ENCODE measurements at places on chromosomes 12 and 14. TPM values are rescaled to one million over a fixed set of nuclear protein-coding genes. Genes with fewer than 3 reads are reported as not detected.

- no peak for DNase-seq
Observed at GRCh38 chr12:116677202-116677661, 60.6 kb downstream of the SPRING1 start.

DNA sequence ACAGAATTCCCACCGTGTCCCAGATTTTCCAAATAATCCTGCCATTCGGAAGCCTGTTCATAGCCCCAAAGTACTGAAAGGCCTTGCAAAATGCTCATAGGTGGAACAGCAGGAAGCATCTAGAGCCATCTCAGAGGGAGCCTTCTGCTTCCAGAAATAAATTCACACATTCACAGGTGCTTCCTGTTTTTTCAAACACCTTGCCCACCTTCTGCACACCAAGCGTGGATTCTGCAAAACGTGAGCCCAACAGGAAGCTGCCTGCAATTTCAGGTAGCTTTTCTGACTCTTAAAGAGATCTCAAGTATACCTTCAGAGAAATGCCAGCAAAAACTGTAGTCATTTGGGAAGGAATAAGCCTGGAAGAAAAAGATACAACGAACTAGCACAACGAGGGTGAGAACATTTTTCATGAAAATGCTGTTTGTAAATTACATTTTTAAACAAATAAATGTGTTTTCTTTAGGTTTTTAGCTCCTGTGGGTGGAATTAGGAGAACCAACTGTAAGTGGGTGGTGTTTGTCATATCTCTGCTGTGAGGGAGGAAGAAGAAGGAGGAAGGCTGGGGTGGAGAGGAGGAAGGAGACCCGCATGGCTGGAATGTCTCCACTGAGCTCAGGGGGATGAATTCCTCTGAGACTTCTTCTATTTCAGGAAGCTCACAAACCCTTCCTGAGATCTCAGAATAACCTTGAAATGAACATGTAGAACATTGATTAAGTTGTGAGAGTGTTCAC, at the start of gene IFNG-AS1:
IFNG-AS1 (plus strand) TSS at position 264 of the 737 bp plus-strand sequence.
- DNase-seq = no peak

DNA sequence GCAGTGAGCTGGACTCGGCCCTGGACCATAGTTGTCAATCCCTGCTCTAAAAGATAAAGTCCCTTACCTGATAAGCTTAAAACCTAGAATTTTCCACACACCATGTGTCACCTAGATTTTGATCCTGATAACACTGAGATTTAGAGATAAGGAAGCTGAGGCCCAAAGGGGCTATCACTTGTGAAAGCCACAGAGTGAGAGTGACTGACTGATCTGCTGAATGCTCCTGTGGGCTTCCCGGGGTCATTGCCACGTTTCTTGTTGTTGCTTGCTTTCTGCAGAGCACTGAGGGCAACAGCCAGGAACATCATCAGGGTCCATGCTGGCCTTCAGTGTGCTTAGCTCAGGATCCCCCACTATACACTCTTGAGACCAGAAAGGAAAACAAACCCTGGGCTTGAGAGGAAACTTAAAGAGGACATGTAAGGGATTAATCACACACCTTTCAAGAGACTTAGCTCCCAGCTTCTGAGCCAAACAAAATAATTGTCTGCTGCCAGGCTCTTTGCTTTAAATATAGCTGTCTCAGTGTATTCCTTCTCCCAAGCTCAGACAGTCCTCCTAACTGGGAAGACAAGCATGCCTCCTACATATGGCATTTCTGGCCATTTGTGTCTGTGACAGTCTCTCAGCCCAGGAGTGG, 82.6 kb upstream of the ARHGAP5 start:
- no peak for DNase-seq

KRT74 gene
- total RNA-seq = not detected

DNA sequence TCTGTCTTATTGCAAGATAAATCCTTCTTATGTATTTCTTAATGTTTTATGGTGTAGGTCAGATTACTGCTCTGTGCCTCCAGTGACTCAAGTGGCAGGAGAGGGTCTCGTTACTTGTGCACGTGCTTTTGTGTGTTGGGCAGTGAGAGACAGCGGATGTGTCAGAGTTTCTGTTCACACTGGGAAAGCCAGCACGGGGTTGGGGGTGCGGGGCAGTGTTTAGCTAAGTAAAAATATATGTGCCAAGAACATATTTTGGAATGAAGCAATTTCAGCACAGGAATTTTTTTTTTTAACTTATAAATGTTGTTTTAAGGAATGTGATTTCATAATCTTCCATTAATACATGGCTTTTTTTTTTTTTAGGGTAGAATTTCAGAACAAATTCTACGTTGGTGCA, 4.5 kb upstream of the DNAH10 start:
- no peak for DNase-seq

- no peak for DNase-seq
Observed at GRCh38 chr12:44573723-44574122, 302.4 kb downstream of the NELL2 start.

SMCO3 gene
- 5.0 TPM for total RNA-seq

DNA sequence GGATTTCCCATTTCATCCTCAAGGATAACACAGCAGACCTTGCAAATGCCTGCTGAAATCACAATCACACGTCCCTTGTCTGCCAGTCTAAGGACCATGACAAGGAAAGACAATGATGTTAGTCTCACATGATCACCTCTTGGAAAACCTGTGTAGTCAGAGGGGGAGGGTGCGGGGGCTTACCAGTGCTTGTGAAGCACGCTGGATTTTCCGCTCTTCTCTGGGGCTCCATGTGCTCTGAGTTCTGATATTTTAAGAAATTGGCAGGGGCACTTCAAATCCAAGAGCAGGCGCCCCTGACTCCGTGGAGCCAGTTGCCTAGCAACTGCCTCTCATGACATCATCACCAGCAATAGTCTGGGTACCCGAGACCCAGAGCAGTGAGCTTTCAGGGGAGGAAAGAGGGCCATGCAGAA, 200.9 kb upstream of the C14orf180 start:
- DNase-seq = no peak

DNA sequence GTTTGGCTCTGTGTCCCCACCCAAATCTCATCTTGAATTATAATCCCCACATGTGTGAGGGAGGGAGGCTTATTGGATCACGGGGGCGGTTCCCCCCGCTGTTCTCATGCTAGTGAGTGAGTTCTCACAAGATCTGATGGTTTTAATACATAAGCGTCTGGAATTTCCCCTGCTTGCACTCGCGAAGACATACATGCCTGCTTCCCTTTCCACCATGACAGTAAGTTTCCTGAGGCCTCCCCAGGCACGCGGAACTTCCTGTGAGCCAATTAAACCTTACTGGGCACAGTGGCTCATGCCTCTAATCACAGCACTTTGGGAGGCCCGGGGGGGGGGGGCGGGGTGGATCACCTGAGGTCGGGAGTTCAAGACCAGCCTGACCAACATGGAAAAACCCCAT, 60.8 kb downstream of the R3HDM2 start:
- DNase-seq = no peak

TCTN2 gene
- total RNA-seq = 11.8 TPM

CD163 gene
- 19.1 TPM for total RNA-seq

DNA sequence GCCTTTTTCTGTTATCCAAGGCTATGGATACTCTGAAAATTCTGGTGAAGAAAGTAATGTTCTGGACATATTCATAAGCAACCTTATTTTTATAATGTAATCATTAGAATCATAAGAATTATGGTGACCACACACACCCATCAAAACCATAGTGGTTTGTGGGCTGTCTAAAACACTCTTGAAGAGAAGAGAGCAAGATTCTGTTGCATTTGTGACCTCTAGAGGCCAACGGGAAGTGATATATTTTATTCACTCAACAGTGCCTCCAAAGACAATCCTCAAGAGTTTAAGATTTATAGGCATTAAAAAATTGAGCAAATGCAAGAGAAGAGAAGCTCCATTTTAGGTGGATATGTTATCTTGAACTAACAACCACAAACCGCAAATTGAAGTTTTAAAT, 68.5 kb upstream of the LGR5 start:
- DNase-seq = no peak

DNA sequence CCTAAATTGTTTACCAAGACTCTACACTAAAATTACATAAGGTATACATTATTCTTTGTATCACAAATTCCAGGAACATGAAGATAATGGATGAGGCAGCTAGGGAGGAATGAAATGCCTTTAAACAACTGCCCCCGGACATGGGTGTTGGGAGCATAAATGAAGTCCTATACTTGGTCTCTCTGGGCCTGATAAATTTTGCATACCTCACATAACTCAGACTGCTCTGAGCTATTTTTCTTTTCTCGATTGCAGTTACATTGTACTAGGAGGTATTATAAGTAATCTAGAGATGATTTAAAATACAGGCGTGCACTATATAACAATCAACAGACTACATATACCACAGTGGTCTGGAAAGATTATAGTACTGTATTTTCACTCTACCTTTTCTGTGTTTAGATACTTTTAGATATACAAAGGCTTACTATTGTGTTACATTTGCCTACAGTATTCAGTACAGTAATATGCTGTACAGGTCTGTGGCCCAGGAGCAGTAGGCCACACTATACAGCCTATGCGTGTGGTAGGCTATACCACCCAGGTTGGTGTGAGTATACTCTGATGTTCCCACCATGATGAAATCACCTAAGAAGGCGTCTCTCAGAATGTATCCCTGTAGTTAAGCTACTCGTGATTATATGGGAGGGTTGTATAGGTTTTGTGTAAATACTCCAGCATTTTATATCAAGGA, 14.3 kb downstream of the FNTB start:
- no peak for DNase-seq

DNA sequence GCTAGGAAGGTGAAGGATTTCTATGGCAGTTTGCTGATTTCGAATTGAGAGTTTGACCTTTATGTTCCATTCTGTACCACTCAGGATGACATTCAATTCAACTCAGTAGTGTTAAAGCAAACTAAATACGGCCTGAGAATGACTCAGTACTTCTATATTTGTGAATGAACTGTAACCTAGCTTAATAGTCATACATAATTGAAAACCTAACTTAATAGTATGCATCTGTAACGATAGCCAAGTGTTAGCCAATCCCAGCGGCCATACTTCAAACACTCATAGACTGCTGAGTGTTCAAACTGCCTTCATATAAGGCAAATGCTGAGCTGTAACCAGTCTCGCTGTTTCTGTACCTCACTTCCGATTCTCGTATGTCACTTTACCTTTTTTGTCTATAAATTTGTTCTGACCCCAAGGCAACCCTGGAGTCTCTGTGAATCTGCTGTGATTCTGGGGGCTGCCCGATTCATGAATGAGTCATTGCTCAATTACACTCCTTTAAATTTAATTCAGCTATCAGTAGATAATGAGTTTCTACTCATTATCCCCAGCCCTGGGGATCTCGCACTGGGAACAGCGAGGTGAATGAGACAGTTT, 98.5 kb upstream of the SLC24A4 start:
- no peak for DNase-seq

KRT72 gene
- not detected for total RNA-seq

GRCh38 chr12:5535541-5535940, 103.6 kb downstream of the NTF3 start:
- no peak for DNase-seq

GLIPR1L1 gene
- not detected for total RNA-seq

KRT80 gene
- 1.7 TPM for total RNA-seq

DNA sequence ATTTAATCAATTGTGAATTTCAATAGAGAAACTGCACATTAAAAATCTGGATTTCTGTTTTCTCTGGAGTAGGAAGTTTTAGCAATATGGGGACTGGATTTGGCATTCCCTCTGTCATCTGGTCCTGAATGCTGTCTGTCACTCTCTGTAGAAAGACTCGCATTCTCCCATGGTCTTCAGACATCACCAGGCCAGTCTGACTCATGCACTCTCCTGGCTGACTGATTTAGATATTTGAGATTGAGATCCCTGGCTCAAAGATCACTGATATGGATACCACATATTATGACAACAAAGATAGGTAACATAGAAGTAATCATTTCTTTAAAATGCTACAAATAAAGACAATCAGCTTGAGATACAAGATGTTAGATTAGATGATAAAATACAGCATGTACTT, 524.5 kb downstream of the GALC start:
- DNase-seq = no peak

- no peak for DNase-seq
Observed at GRCh38 chr12:111434680-111435338, 29.1 kb downstream of the SH2B3 start.

ACSS3 gene
- total RNA-seq = 39.7 TPM

DNA sequence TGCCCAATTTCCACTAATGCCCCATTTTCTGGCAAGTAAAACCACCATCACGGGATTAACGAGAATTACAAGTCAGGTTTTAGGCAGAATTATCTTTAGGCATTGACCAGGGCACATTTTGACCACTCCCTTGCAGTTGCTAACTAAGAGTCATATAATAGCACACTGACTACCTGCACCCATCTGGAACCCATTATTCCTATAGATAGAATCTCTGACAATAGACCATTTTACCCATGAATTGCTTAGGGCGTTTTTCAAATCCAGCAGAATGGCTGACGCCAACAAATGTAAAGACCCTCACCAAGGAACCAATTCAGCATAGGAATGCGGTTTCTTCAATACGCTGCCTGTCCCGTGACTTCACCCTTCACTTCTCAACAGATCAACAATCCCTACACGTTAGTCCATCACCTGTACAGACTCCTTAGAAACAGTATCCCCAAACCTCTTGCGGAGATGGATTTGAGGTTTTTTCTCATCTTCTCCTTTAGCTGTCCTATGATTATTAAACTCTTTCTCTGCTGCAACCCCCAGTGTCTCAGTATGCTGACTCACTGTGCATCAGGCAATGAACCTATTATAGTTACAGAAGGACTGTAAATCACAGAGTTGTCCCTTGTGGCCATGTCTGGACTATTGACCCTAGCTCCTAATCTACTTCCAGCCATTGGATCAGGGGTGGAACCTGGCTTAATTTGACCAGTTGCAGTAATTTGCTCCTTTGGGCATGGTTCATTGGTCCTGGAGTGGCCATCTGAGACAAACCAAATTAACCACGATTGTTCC, 177.3 kb upstream of the PLXNC1 start:
- no peak for DNase-seq

GRCh38 chr12:3005736-3006135, 46.5 kb downstream of the TEAD4 start:
- no peak for DNase-seq

EML5 gene
- total RNA-seq = 7.0 TPM

DNA sequence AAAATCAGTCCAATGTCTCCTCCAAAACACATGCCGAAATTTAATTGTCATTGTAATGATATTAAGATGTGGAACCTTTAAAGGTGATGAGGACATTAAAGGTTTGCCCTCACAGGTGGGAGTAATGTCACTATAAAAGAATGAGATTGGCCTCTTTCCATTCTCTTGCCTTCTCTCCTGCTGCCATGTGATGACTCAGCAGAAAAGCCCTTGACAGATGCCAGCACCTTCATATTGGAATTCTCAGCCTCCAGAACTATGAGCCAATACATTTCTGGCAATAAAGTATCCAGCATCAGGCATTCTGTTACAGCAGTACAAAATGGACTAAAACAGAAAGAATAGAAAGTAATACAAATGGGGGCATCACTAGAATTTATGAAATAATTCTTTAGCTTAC, 609.7 kb downstream of the SLC16A7 start:
- no peak for DNase-seq

- DNase-seq = no peak
Observed at GRCh38 chr12:64480148-64480547, 28.2 kb downstream of the TBK1 start.

- DNase-seq = no peak
Observed at GRCh38 chr12:104591257-104591885, 134.6 kb downstream of the CHST11 start.
